Left cardiac atrium (tissue), 4 donors: ENCODE measurements at places on chromosomes 12 and 14. TPM values are rescaled to one million over a fixed set of nuclear protein-coding genes. Genes with fewer than 3 reads are reported as not detected.

Gene TMEM119
- total RNA-seq, result 3.0 TPM

Gene CABP1
- 4.6 TPM for total RNA-seq

GRCh38 chr12:104345234-104346066 lies 41.9 kb downstream of the EID3 start:
- no peak for DNase-seq

DNA sequence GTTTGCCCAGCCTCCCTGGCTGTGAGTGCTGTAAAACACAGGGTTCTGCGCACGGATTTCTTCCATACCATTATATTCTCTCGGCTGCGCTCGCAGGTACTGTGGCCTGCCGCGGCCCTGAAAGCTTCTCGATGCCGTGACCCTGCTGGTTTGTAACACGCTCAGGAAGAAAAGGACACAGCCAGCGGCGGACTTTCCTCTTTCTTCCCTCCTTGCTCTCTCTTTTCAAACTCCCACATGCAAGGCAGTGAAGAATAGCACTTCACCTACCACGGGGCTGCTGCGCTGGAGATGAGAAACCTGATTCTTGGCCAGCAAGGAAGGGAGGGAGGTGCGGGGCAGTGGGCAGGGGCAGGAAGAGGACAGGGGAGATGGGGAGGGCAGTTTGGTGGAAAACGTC lies 130.2 kb downstream of the RBM19 start:
- DNase-seq, result no peak

DNA sequence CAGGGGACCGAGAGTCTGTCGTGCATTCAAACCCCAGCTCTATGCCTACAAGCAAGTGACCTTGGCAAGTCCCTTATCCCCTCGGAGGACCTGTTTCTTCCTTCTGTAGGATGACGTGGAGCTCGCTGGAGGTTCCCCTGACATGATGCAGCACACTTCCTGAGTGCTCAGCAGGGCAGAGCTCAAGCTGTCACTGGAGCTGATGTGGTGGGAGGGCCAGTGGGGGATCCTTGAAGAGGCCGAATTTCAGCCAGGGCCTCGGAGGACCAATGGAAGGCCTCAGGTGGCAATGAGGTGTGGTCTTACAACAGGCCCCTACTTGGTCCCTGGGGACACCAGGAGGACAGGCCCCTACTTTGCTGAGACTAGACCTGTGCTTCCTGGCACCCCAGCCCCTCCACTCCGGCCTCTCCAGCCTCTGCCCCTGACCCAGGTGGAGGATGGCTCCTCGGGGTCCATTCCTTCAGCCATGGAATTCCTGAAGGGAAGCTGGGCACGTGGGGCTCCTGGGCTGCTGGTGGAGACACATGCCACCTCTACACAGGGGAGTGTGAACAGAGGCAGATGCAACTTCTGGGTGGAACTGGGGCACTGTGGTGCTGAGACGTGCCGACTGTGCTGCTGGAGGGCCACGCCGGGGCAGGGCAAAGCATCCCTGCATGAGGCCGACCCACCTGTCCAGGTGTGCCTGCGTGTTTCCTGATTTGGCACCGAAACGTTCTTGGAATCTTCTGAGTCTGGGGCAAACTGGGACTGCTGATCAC lies 18.7 kb upstream of the KIF26A start:
- peak; percentile 7 for DNase-seq

GRCh38 chr14:92524602-92525185 lies 11.1 kb downstream of the RIN3 start:
- DNase-seq, result no peak

GRCh38 chr12:49098035-49098451 lies 3.4 kb upstream of the DHH start:
- DNase-seq, result no peak

- no peak for DNase-seq
These were observed 35.4 kb downstream of the GPR135 start for GRCh38 chr14:59429790-59430189.

DNA sequence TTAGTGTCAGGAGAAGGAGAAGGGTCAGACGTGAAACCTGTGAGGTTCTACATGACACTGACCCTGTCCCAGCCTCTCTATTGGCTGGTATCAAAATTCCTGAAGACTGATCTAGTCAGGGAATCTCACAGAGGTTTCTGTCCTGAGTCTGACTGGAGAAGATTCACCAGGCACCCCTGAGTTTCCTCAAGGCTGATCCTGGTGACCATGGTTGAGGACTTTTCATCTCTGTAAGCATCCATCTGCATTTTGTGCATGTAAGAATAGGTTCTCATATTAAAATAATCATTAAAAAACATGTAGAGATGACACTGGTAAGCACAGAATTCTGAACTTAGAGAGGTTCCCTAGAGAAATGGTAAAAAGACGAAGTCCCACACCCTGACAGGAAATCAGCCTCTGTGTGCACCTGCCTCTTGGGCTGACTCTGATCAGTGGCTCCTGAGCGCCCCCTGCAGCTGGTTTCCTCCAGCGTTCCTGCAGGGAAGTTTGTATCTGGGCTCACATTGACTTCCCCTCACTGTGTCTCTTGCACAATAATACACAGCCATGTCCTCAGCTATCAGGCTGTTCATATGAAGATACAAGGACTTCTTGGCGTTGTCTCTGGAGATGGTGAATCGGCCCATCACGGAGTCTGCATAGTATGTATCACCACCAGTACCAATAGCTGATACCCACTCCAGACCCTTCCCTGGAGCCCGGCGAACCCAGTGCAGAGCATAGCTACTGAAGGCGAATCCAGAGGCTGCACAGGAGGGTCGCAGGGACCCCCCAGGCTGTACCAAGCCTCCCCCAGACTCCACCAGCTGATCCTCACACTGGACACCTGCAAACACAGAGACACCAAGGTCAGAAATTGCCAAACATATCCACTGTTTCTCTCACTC lies 991.9 kb downstream of the TMEM121 start:
- DNase-seq, result peak; percentile 56

GRCh38 chr12:109737631-109738030 lies 24.0 kb downstream of the FAM222A start:
- no peak for DNase-seq

GRCh38 chr14:51908086-51908485 lies 47.7 kb downstream of the GNG2 start:
- no peak for DNase-seq

GRCh38 chr12:69886109-69886508 lies 61.1 kb downstream of the MYRFL start:
- no peak for DNase-seq

- peak; percentile 37 for DNase-seq
These were observed 481 bp downstream of the MAX start for GRCh38 chr14:65101631-65102440.

- DNase-seq, result no peak
These were observed 8.5 kb downstream of the CDCA4 start for GRCh38 chr14:105012171-105012985.

GRCh38 chr14:92495027-92495426 lies 18.6 kb upstream of the RIN3 start:
- DNase-seq, result no peak

GRCh38 chr14:102164241-102164641 lies 24.5 kb downstream of the WDR20 start:
- DNase-seq, result no peak

GRCh38 chr14:32286602-32287001 lies 42.5 kb upstream of the AKAP6 start:
- DNase-seq, result no peak

DNA sequence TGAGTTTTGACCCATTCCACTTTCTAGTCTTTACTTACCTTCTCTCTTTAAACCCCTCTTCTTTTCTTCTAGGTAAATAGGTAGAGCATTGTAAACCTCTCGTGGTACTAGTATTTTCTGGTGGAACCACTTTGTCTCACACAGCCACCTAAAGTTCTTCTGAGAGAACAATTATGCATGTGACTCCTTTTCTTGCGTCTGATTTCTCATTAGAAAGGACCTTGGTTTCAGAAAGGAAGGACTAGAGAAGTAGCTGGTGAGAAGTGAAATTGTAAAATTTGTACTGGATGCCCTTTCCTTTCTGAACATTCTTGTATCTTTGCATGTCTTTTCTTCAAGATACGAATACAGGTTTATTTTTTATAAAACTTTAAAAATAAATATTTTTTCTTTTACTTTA lies 99.0 kb downstream of the NUBPL start:
- no peak for DNase-seq

- DNase-seq, result no peak
These were observed 558.7 kb upstream of the USP15 start for GRCh38 chr12:61701471-61701870.

- DNase-seq, result peak; percentile 54
These were observed 89.8 kb downstream of the ZFP36L1 start for GRCh38 chr14:68703093-68703492.

DNA sequence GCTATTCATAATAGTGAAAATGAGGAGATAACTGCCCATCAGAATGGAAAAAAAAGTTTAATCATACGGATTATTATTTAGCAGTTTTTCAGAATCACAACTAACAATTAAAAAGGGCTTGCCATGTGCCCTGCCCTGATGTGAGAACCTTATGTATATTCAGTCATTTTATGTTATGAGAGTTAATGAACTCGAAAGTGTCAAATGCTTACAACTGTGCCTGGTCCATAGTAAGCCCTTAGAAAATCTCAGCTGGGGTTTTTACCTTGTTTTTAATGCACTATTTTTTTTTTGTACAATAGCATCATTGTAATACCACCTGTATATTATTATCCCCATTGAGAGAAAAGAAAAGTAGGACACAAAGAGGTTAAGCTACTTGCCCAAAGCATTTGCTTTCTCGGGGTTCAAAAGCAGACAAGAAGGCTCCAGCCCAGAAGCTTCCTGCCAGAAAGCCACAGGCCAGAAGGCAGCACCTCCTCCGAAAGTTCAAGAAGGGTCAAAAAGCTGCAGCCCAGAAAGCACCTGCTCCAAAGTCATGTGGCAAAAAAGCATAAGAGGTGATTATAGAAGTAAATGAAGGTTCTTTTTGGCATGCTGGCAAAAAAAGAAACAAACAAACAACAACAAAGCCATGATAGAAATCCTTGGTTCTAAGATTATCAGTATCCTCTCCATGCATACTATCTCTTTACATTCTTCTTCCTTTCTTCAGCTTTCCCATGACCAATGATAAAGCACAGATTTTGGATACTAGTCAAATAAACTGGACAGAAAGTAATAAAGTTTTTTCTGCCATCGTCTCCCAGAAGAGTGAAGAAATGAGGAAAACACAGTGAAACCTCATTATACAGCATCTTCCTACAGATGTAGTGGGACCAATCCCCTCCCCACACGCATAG lies 59.1 kb upstream of the NAP1L1 start:
- DNase-seq, result no peak
